ENCODE measurements at places on chromosomes 7 and 10.

DNA sequence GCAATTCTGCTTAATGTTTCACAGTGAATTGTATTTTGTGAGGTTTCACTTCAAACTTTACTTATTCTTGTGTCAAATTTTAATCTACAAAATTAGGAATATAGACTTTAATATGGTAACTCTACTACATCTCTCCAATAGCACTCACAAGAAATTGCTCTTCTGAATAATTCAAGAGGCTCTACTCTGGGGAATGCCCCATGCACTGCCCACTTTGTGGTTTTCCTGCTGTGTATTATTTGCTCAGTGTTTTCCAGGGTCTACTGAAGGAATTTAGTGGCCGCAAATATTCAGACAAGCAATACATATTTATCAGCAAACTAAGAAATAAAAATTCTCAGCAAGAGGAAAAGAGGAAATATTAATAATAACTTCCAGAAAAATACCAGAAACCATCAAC is 611.4 kb downstream of the TNS3 start:
- DNase-seq = no peak

DNA sequence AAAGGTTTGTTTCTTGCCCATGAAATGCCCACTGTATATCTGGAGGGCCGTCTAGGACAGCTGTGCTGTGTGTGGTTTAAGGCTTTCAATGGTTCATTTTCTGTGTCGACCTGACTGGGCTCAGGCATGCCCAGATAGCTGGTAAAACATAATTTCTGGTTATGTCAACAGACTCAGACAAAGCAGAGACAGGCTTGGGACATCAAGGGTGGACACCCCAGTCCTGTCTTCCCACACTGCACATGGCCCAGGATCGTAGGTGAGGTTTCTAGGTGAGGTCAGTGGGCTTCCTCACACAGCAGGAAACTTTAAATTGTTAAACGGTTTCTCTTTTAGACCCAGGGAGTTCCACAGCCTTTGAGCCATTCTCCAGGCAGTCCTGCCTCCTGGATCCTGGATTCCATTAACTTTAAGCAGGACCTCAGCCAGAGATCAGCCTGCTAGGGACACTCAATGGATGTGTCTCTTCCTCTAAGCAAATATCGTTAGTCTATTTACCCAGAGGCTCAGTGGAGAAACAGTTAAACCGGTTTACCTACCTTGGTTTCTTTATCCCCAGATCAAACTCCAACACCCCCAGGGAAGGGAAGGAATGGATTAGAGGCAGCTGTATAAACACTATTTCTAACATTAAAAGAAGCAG is 66.4 kb downstream of the ST8SIA6 start:
- no peak for DNase-seq

DNA sequence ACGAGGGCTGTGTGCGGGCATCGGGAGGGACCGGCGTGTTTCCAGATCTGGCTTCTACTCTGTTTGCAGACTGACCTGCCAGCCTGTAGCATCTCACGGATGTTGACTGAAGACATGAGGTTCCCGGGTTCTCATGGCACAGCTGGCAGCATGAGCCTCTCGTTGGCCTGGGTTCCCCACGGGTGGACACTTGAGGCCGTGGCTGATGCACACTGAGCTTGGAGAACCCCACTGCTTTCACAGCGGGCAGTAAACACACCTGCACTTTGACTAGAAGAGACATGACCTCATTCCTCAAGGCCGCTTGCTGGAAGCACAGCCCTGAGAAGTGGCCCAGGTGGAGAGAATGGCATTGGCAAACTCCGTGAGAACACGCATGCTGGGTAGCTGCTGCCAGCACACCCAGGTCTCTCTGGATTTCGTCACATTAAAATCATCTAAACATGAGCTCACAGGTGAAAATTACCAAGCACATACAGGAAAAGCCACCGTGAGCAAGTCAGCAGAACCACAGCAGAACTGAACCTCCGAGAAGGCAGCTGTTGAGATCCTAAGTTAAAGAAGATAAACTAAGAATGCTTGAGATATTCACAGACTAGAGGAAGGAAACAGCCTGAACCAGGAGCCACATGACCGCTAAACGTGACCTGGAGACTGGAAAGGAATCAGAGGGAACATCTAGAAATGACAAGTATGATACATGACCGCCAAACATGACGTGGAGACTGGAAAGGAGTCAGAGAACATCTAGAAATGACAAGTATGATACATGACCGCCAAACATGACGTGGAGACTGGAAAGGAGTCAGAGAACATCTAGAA is 32.5 kb downstream of the BNIP3 start:
- no peak for DNase-seq

- no peak for DNase-seq
Observed at GRCh38 chr7:132250480-132251326, 325.6 kb downstream of the PLXNA4 start.

DNA sequence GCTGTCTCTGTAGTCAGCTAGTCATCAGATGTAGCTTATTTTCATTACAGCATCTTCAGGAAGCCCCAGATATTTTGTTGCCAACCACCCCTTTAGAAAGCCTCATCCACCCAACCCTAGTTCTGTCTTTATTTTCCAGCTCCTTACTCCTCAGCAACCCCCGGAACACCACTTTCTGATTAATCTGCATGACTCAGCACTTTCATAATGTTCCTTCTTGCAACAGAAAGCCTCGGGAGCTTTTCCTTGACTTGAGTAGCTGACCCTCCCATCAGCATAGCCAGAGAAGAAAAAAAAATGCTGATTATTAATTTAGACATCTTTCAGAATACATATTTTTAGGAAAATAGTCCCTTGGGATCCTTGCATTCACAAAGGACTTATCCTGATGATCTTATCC is 244.0 kb upstream of the CXCL12 start:
- no peak for DNase-seq

DNA sequence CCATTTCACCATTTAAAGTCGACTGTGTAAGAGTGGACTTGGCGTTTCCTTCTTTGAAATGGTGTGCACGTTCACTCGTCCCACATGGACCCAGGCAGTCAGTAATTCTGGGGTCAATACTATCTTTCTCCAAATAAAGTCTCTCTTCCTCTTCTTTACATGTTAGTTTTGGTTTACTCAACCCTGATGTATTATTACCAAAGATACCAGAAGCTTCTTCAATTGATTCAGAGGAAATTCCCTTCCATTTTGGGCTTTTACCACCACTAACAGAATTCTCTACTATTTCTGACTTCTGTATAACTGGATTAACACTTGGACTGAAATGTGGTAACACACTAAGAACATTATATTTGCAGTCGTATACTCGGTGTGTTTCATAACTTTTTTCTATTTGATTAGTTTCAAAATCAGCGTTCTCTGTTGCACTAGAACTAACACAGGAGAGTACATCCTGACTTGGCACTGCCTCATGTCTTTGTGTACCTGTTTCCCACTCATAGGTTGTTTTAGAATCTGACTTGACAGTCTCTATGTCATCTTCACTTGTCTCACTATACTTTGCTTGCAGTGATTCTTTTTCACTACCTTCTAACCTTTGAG is 60.8 kb downstream of the LARP4B start:
- DNase-seq = no peak

GRCh38 chr10:116044801-116045248 is 228.2 kb downstream of the GFRA1 start:
- no peak for DNase-seq

DNA sequence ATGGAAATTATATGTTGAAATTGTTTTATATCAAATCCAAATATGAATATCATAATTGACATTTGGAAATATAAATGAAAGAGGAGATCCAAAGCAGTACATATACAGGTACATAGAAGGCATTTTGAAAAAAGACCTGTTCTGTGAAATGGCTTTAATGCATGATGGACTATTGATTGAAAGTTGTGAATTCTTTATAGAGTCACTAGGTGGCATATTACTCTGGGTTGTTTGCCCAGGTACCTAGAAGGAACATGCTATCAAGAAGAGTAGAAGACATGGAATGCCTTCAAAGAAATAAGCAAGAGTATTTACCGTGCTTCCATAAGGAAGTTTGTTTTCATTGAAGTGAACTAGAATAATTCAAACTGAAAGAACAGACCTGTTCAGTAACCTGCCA is 160.0 kb upstream of the ANK3 start:
- no peak for DNase-seq

DNA sequence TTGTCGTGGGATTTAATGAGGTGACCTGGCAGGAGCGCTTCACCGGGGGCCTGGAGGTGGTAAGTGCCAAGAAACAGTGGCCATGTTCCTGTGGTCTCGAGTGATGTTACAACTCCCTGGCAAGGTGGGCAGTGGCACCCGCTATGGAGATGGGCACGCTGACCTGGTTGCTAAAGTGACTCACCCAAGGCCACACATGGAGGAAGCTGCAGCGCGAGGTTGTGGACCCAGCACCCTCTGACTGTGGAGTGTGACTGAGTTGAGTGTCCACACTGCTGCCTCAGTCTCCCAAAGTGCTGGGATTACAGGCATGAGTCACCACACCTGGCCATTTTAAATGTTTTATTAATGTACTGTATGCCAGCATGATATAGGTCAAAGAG is 73.2 kb downstream of the RGS10 start:
- DNase-seq = no peak

- DNase-seq = no peak
Observed at GRCh38 chr10:127720142-127720541, 16.8 kb upstream of the FOXI2 start.

GRCh38 chr10:58414270-58415041 is 29.2 kb downstream of the TFAM start:
- no peak for DNase-seq

DNA sequence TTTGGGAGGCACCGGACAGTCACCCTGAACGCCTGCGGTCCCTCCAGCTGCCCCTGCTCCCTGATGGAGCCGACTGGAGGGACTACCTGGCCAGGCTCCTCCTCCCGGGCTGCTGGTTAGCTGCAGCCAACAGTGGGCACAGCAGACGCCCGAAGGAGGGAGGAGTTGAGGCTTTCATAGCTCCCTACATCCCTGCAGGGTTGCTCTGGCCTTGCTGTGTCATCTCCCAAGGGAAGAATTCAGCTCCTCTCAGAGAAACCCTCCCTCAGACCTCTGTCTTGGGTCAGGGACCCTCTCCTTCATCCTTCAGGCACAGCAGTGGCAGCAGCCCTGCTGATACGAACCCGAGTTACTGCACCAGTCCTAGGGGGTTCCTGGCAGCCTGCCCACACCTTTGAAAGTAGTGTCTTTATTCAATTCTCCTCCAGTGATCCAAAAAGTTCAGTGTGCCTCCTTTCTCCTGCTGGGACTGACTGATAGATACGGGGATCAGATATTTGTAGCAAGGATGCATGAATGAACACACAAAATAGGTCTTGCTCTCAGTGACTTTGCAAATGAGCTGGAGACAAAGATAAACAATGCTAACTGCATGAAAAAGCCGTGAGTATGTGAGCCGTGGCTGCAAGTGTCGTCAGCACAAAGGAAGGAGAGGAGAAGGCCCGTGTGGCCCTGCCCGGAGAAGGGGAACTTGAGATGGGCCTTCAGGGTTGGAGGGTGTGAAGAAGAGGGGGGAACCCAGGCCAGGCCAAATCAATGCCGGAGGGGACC is 136.6 kb downstream of the PRKAG2 start:
- DNase-seq = no peak

GRCh38 chr10:62384057-62384446 is 9.9 kb downstream of the ZNF365 start:
- no peak for DNase-seq
